Mesenchymal stem cell (in vitro differentiated cells and primary cell): ENCODE measurements at places on chromosomes 5 and 9.

GRCh38 chr9:116721944-116722343 lies 34.8 kb downstream of the TRIM32 start:
- H3K36me3 ChIP-seq = peaks cover 4% of the 10 kb centered on the region
- no peak overlapping the region for H3K4me3 ChIP-seq
- H3K4me1 ChIP-seq = no peaks in the 10 kb centered on the region

GRCh38 chr9:130701059-130702022 lies 7.8 kb downstream of the EXOSC2 start:
- DNase-seq = peak; percentile 78
- no peak overlapping the region for H3K4me3 ChIP-seq
- H3K4me1 ChIP-seq = peaks cover 8% of the 10 kb centered on the region
- no peak overlapping the region for H3K27ac ChIP-seq
- H3K36me3 ChIP-seq = peaks cover 76% of the 10 kb centered on the region
- no peaks in the 10 kb centered on the region for H3K27me3 ChIP-seq

GRCh38 chr5:142931896-142932686 lies 161.9 kb downstream of the ARHGAP26 start:
- H3K4me3 ChIP-seq = no peak overlapping the region
- no peak for DNase-seq
- H3K27me3 ChIP-seq = no peaks in the 10 kb centered on the region
- no peaks in the 10 kb centered on the region for H3K36me3 ChIP-seq

DNA sequence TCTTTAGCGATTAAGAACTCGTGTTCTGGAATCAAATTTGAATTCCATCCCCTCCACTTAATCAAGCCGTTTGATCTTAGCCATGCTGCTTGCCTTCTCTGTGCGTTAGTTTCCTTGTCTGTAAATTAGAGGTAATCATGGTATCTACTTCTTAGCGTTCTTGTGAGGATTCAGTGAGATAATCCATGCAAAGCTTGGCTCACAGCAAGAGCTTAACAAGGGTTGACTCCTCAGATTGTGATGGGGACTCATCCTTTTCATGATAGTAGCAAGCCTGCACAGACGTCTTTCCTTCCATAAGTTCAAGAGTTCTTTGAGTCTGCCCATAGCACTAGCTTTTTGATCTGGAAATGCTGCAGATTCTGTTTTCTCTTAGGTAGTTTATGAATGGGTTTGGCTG lies 72.8 kb downstream of the TRIO start:
- no peak overlapping the region for H3K27ac ChIP-seq
- peaks cover 3% of the 10 kb centered on the region for H3K36me3 ChIP-seq
- DNase-seq = no peak
- no peak overlapping the region for H3K4me3 ChIP-seq

GRCh38 chr5:21862986-21863385 lies 990.2 kb downstream of the CDH12 start:
- no peaks in the 10 kb centered on the region for H3K36me3 ChIP-seq
- no peak overlapping the region for H3K4me3 ChIP-seq
- H3K4me1 ChIP-seq = no peaks in the 10 kb centered on the region
- DNase-seq = no peak
- no peak overlapping the region for H3K27ac ChIP-seq
